CD4-positive, CD25-positive, alpha-beta regulatory T cell (primary cell): ENCODE measurements at places on chromosomes 2 and 18.

- DNase-seq: peak; percentile 66
Observed at GRCh38 chr2:64330281-64331113, 123.5 kb upstream of the LGALSL start.

DNA sequence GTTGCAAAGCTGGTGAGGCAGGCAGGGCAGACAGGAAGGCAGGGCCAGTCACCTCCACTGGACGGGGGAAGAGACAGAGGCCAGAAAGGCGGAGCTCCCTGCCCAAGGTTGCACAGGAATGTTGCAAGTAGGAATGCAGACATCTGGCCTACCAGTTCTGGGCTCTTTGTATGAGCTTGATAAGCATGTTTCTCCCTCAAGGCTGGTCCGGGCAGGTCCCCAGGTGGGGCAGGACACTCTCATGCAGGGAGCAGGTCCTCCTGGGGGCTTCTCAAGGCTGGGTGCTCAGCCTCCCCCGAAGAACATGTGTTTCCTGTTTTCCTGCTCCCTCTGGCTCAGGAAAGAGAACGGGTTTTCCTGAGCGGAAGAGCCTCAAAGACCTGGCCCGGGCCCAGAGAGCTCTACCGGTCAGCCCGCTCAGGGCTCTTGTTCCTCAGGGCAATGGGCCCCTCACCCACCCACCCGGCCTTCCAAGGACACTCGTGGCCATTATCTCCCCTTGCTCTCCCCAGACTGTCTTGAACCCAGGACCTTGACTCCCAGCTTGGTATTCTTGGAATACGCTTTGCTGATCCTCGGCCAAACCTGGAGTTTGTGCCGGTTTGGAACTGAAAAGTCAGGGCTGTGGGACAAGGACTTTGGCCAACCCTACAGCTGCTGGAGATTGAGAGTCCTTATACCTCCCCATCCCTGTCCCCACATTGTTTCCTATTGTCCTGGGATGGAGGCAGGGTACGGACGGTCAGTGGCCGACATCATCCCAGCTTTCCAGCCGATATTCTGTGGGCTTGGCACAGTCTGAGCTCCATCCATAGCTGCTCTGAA lies 87.7 kb upstream of the HAAO start:
- DNase-seq: no peak

- DNase-seq: no peak
Observed at GRCh38 chr2:174846941-174847938, 83.0 kb upstream of the CHRNA1 start.

GRCh38 chr2:151037434-151037833 lies 224.2 kb downstream of the RBM43 start:
- no peak for DNase-seq

DNA sequence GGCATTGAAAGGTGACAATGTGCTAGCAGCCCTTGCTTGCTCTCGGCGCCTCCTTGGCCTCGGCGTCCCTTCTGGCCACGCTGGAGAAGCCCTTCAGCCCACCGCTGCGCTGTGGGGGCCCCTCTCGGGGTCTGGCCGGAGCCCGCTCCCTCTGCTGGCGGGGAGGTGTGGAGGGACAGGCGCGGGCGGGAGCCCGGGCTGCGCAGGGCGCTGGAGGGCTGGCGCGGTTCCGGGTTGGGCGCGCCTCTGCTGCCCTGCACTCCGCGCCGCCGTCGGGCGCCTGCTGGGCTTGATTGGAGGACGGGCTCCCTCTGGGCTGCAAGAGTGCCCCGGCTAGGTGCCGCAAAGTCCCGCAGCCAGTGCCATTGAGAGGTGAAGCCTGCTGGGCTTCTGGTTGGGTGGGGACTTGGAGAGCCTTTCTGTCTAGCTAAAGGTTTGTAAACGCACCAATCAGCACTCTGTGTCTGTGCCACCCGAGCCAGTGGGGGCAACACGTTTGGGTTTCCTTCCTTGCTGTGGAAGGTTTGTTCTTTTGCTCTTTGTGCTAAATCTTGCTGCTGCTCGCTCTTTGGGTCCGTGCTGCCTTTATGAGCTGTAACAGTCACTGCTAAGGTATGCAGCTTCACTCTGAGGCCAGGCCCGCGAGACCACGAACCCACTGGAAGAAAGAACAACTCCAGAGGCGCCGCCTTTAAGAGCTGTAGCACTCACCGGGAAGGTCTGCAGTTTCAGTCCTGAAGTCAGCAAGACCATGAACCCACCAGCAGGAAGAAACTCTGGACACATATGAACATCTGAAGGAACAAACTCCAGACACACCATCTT lies 14.8 kb upstream of the IMP4 start:
- DNase-seq: no peak

DNA sequence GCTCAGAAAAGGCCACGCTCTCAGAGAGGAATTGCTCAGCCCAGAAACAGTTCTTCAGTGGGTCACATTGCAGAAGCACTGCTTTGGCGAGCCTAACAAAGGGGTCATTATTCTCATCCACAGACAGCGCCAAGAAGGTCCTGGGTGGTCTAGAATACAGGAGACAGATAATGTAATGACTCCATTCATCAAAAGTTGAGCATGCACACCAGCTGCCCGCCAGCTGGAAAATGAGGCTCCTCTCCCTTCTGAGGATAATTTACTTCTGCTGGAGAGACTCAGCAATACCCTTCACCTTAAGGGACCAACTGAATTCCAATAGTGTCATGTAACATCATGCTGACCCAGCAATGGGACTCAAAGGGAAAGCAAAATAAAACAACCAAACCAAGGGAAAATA lies 79.9 kb downstream of the TRIB2 start:
- DNase-seq: no peak

GRCh38 chr2:61720911-61721310 lies 132.9 kb downstream of the FAM161A start:
- no peak for DNase-seq

- DNase-seq: no peak
Observed at GRCh38 chr2:182946958-182947369, 80.5 kb upstream of the FRZB start.

DNA sequence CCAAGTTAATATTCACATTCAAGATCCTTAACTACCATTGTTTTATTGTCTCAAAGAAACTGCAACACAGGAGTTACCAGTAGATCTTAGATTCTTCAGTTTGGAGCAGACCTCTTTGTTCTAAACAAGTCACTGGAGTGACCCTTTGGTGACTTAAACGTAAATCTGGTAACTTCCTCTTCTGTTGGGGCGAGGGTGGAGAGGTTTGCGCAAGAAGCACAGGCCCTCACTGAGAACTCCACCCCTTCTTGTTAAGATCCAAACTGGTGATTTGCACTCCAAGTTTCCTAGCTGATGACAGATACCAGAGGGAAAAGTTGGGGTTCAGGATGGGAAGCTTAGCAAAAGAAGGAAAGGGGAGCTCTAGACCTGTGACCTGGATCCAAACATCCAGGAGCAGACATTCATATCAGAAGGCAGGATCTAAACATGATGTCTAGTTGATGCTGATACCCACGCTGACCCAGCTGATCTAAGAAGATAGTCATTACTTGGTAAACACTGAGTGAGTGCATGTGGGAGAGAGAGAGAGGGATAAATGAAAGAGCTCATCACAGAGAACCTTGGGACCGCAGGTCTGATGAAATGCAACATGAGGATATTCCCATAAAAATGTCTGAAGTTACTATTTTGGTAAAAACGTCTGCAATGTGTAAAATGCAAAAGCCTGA lies 256.0 kb downstream of the CDH20 start:
- no peak for DNase-seq

- DNase-seq: no peak
Observed at GRCh38 chr18:28043631-28044030, 133.3 kb downstream of the CDH2 start.

DNA sequence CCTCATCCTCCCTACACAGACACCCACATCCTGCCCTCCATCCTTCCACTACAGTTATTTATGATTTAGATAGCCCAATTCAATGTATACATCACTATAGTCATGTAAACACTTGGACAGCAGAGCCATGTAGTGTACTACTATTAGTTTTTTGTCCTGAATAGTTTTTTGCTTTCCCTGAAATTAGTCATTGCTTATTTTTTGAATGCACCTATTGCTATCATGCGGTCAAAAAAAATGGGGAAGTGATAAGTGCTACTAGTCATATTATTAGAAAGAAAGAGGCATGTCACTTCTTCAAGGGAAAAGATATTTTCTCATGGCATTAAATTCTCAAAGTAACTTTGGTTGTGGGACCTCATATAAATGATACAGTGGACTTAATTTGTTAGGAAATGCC lies 6.8 kb upstream of the GREB1 start:
- DNase-seq: no peak

- no peak for DNase-seq
Observed at GRCh38 chr2:63755216-63755615, 86.5 kb upstream of the UGP2 start.

DNA sequence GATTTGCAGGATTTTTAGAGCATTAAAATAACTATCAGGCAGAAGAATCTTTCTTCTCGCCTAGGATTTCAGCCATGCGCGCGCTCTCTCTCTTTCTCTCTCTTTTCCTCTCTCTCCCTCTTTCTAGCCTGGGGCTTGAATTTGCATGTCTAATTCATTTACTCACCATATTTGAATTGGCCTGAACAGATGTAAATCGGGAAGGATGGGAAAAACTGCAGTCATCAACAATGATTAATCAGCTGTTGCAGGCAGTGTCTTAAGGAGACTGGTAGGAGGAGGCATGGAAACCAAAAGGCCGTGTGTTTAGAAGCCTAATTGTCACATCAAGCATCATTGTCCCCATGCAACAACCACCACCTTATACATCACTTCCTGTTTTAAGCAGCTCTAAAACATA lies 137.0 kb downstream of the MEIS1 start:
- DNase-seq: no peak

GRCh38 chr2:12824778-12825379 lies 108.1 kb downstream of the TRIB2 start:
- DNase-seq: no peak

- no peak for DNase-seq
Observed at GRCh38 chr2:239212929-239213642, 187.7 kb downstream of the HDAC4 start.

DNA sequence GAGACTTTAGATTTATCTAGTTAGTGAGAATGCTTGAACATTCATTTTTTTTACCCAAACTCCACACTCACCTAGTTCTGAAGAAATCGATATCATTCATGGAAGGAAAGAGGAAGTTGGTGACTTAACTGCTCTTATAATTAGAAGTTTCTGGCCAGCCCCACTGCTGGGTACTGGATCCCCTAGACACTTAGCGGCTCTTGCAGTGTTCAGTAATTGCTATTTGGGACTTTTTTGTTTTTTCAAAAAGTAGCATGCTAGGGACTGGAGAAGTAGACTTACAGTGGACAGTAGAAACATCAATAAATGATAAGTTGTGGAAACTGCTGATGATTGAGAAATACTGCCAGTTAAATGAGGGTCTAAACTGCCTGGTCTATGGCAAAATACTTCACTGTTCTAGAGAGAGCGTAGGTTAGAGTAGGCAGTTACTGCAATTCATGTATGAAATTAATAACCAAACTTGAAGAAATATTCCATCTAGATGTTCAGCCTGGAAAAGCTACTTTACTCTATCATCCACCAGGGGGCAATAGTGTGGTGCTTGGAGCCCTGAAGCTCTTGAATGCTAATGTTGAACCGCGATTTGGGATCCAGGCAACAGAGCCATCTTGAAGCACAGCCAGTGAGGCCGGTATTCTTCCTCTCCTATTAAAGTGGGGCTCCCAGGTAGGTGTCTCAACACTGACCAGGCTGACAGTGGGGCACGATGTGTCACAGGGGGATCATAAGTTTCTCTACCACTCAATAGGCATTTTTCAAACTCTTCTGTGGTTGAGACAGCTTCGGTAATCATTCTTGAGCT lies 146.1 kb upstream of the SESTD1 start:
- no peak for DNase-seq

DNA sequence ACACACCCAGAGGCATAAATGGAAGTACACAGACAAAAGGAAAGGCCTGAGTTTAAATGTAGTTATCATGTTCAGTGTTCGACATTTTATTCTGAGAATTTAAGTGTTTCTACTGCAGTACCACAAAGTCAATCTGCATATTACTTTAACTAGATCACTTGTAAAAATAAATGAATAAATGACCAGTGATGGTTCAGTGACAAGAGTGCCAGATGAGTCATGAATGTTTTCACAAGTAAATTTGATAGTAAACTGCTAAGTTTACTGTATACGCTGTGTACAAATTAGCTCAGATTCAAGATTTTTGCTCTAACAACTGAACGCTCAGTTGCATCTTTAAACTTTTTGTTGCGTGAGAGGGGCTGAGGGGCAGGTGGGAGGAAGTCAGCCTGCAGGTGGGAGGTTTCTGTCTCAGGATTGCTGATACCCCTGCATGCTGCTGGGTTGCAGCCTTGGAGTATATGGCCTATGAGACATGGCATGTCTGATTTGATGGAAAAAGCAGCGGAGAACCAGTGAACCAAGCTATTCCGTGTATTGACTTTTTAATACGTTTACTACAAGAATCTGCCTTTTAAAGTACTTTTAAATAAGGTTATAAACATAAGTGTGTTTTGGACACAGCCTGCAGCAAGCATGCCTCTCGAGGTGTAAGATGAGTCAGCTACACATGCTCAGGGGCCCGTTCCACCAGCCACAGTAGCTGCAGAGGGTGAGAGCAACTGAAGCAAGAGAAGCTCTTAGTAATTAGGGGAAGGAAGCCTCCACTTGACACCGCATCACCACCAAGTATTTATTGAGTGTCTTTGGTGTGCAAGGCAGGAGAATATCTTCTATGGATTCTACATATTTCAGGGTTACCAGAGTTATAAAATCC lies 245.1 kb downstream of the NEDD4L start:
- DNase-seq: no peak

- DNase-seq: no peak
Observed at GRCh38 chr2:70214953-70215549, 24.2 kb upstream of the C2orf42 start.

- DNase-seq: no peak
Observed at GRCh38 chr18:75064513-75064905, 144.4 kb downstream of the PTGR3 start.

DNA sequence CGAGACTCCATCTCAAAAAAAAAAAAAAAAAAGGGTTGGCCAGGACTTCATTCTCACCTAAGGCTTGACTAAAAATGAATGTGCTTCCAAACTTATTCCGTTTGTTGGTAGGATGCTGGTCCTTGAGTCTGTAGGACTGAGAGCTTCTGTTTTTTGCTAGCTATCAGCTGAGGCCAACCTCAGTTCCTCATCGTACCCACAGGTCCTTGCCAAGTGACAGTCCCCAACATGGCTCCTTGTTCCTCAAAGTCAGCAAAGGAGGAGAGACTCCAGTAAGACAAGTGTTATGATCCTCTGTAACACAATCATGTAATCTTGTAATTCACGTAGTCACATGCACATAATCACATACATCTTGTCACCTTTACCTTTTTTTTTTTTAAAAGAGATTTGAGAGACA lies 37.0 kb downstream of the HAUS1 start:
- DNase-seq: no peak

GRCh38 chr2:191650896-191651773 lies 26.8 kb upstream of the NABP1 start:
- no peak for DNase-seq

GRCh38 chr2:102024410-102024809 lies 32.6 kb downstream of the IL1R2 start:
- no peak for DNase-seq

GRCh38 chr2:84194181-84194580 lies 264.9 kb downstream of the SUCLG1 start:
- DNase-seq: no peak

- peak; percentile 55 for DNase-seq
Observed at GRCh38 chr2:126664234-126664633, 8.3 kb downstream of the GYPC start.
